ENCODE measurements at places on chromosomes 11 and 22. TPM values are rescaled to one million over a fixed set of nuclear protein-coding genes. Genes with fewer than 3 reads are reported as not detected.
A peak's percentile ranks its signal among the peaks of the same experiment; 100 is the strongest.

DNA sequence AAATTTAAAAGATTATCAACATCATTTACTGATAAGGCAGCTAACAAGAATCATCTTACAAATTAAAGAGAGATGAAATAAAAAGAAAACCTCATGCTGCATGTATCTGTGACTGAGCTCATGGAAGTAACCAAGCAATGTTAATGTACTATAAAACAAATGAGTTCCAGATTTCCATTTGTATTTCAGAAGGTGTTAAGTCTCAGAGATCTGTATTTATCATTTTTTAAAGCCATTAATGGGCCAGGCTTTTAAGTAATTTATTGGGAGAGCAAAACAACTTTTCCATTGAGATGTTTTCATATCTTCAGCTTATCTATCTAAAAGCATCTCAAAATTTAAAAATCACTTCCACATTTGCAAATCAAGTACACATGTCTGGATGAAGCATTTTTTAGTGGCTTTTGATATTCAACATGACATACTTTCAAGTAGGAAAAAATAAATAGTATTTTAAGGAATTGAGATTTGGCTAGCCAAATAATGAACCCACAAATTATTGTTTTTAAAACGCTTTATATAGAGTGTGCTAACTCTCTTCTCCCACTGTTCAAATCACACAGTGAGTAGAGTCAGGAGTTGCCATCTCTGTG is 17.9 kb upstream of the BBOX1 start:
- DNase-seq: no peak

DNA sequence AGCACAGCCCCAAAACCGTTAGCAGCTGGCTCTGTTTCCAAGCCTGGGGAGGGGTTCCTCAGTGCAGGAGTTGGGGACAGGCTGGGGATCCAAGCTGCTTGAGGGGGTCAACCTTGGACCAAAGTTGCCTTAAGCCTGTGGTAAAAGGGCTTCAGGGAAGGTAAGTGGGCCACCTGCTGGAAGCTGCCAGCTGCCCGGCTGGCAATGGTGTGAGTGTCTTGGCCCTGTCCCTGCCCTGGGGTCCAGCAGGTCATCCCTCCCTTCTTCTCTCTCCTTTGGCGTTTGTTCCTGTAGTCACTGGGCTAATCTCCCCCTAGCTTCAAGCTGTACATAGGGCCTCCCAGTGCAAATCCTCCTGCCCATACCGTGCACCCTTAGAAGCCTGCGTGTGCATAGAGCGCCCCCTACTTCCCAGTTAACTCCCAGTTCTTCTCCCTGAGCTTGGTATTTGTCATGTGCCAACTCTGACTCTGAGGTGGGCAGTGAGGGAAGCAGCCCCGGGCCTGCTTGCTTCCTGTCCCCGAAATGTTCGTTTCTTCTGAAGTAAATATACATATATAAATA is 4.4 kb downstream of the TMEM258 start:
- no peak for DNase-seq

DNA sequence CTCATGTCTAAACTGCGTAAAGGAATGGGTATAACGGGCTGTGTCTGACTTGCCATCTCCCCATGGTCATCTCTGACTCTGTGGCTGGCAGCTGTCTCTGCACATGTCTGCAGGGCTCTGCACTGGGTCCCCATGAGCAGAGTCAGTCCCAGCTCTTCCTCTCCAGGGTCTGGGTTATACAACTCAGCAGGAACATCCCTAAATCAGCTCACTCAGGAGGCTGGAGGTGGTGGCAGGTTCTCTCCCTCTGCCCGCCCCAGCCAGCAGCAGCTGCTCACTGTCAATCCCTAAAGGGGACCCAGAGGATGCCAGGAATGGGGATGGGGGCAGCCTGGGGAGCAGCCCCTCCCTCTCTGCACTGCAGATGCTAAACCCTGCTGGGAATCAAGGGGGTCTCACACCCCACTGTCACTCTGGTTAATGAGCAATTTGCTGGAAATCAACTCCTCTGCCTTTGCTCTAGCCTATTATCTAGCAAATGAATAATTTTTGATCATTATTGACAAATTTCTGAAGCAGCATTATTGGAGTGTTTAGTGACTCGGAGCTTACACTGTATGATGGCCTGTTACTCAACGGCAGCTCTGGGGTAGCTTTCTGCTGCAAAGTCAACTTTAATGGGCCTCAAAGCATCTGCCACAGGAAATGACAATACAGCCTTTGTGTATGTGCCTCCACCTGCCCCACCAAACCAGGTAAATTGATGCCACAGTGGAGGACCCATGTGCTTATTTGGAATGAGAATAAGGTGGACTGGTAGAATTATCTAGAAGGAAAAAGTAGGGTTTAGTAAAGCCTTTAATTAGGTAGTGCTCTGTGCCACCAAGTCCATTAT is 55.7 kb upstream of the SHANK2 start:
- no peak for DNase-seq

GRCh38 chr11:75504501-75504900 is 21.2 kb downstream of the GDPD5 start:
- no peak for DNase-seq

- no peak for DNase-seq
These were observed 169.6 kb downstream of the BRD1 start for GRCh38 chr22:49657974-49658590.

DNA sequence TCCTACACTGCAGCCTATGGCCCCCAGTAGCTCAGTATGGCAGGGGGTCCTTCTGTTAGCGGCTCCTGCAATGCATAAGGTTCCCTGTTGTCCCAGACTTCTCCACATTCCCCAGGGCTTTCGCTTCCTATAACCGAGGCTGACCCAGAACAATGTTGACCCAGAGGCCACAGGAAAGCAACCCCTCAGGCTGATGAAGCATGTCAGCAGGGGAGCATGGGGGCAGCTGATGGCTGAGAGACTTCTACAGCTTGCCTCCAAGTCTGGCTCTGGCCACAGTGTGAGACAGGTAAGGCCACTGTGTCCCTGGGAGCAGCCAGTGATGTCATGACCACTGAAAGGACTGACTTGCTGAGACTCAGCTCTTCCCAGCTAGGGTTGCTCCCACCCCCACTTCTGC is 12.5 kb upstream of the PPFIBP2 start:
- no peak for DNase-seq

DNA sequence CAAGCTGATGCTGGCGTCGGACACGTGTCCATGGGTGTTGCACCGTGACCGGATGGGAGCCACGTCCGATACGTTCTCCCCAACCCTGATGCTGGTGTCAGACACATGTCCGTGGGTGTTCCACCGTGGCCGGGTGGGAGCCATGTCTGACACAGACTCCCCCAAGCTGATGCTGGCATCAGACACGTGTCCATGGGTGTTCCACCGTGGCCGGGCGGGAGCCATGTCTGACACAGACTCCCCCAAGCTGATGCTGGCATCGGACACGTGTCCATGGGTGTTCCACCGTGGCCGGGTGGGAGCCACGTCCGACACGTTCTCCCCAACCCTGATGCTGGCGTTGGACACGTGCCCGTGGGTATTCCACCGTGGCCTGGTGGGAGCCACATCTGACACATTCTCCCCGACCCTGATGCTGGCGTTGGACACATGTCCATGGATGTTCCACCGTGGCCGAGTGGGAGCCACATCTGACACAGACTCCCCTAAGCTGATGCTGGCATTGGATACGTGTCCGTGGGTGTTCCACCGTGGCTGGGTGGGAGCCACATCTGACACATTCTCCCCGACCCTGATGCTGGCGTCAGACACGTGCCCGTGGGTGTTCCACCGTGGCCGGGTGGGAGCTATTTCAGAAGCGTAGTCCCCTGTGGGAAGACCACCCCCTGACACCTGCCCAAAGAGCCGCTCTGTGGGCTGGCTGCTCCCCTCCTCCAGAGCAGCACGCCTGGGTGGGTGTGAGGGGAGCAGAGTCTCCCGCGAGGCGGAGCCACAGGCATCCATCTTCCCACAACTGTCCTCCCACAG is 20.0 kb downstream of the SELENOO start:
- DNase-seq: peak; percentile 50

GRCh38 chr22:36343720-36344105 is 44.1 kb downstream of the MYH9 start:
- no peak for DNase-seq

- DNase-seq: no peak
These were observed 26.3 kb upstream of the RASL10A start for GRCh38 chr22:29341849-29342127.

Gene API5
- total RNA-seq: 35.3 TPM

- no peak for DNase-seq
These were observed 21.7 kb upstream of the TNRC6B start for GRCh38 chr22:40156001-40156516.

GRCh38 chr11:6968816-6969215 is 42.6 kb downstream of the ZNF215 start:
- no peak for DNase-seq

DNA sequence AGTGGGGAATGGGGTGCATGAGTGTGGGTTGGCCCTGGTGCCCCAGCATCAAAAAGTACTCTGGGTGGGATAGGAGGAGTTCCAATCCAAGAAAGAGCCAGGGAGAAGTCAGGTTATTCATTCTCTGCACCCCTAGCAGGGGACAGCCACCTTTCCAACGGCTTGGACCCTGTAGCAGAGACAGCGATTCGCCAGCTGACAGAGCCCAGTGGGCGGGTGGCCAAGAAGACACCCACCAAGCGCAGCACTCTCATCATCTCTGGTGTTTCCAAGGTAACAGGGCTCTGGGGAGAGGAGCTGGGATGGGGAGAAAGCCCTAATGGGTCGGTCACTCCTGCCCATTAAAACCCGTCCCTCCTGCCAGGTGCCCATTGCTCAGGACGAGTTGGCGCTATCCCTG is 6.6 kb downstream of the C2CD2L start:
- no peak for DNase-seq

- no peak for DNase-seq
These were observed 73.6 kb downstream of the MICAL3 start for GRCh38 chr22:17950651-17951214.

Gene GRK3
- total RNA-seq: 11.4 TPM

GRCh38 chr11:36441610-36442208 is 68.4 kb downstream of the TRAF6 start:
- no peak for DNase-seq

- DNase-seq: no peak
These were observed 52.5 kb downstream of the NECTIN1 start for GRCh38 chr11:119676461-119677020.

Gene TSKU
- 9.7 TPM for total RNA-seq

DNA sequence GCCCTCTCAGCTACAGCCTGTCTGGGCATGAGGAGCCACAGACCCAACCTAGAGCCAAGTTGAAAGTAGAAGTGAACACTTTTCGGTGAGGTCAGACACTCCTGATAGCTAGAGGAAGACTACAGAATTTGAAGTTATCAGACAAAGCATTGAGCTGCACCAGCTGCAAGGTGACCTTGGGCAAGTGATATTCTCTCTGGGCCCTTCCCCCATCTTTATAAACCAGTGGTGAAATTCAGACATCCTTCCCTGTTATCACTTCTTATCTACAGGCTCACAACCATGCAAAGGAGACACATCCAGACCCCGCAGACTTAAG is 8.0 kb upstream of the PMM1 start:
- no peak for DNase-seq

DNA sequence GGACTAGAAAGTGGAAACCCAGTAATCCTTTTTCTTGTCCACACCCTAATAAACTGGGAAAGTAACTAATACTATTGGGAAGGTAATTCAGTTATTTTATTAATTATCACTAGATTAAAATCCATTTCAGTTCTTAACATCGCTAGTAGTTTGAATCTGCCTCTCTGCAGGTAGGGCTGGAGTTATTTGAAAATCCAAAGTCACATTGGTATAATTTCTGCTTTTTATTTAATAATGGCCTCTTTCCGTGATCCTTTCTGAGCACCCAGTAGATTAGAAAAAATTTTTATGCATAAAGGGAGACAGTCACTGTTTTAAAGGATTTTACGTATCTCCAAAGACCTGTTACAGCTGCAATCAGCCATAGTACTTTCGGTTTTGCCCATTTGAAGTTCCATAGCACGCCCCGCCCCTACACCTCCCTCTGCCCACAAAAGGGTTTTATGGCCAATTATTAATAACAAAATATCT is 605 bp upstream of the COPB1 start:
- peak; percentile 56 for DNase-seq

Gene HPX
- total RNA-seq: 4.1 TPM

GRCh38 chr22:37062702-37063381 is 11.3 kb downstream of the KCTD17 start:
- DNase-seq: no peak

Gene ATP6V1E1
- 34.1 TPM for total RNA-seq

DNA sequence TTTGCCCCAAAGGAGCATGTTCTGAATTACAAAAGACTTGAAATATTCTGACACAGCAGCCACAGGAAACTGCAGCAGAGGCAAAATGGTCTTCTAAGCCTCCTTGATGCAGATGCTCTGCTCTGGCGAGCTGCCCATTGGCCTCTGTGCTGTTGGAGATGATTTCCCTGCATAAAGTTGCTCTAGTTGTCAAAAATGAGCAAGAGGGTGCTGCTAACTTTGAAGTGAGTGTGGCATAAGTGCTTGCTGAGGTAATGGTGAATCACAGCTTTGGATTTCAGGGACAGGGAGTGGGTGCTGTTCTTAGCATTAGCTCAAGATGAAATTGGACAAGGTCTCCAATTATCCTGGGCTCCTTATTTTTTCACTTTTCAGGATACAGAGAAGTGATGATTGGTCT is 435.4 kb downstream of the TMEM135 start:
- no peak for DNase-seq

Gene AMPD3
- total RNA-seq: 3.7 TPM

DNA sequence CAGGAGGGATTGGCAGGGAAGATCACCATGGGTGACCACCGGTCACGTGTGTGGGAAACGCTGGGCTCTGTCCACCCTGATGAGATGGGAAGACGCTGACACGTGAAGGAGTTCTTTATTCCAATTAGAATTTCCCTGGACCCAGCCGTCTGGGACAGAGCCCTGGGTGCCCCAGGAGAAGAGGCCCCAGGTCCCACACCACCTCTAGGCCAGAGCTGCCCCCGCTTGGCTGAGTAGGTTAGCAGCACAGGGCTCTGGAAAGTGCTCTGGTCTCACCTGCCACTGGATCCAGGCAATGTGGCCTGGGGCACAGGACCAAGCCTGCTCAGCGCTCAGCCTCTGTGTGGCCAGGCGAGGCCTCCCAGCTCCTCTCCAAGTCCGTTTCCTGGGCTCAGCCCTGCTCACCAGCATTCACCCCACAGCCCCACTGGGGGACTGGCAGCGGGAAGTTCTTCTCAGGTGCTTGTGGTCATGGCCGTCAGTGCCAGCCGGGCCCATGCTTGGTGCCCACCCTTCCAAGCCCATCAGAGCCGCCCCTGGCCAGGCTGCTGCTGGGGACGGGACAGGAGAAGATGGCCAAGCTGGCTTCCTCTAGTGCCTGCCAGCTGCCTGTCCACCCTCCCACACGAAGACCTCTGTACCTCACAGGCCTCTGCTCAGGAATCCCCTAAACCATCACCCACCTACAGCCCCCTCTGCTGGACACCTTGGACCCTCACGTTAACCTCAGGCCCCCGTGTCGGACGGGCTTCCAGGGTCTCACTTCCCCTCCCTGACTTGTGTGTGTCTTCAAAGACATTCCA is 62.5 kb upstream of the FGF3 start:
- no peak for DNase-seq

GRCh38 chr22:38437416-38437815 is 17.6 kb downstream of the KCNJ4 start:
- DNase-seq: no peak

Gene IGLL1
- not detected for total RNA-seq

Gene GRAMD1B
- total RNA-seq: 1.1 TPM
